ENCODE measurements at places on chromosomes 4 and X.
A peak's percentile ranks its signal among the peaks of the same experiment; 100 is the strongest.

GRCh38 chr4:185115827-185116232 lies 27.2 kb upstream of the SLC25A4 start:
- DNase-seq = no peak

DNA sequence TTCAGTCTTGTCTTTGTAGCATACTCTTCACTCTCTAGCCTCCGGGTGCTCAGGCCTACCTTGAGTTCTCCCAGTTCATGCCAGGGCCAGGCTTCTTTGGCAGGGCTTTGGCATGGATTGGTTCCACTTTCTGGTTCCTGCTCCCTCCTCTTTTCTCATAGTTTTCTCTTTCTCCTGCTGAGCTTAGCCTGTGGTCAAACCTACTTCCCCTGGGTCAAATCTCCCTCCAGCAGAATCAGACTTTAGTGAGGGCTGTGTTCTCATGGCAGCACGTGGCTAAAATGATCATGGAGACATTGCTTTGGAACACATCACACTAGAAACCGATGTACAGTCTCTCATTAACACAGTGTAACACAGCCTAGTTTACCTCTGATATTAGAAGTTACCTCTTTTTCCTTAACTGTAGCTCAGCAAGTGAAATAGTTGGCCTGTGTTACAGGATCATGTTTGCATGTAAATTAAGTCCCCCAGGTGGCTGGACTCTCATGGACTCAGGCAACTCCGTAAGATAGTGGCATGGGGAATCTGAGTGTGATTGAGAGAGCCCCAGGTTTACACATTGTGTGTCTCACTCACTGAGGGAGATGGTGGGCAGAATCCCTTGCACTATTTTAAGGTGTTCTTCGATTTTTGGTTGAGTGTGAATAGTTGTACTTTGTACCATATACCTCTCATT lies 13.3 kb downstream of the RAB9A start:
- DNase-seq = no peak

GRCh38 chrX:140836874-140837273 lies 127.3 kb downstream of the LINC00632 start:
- no peak for DNase-seq

GRCh38 chr4:181845617-181846016 lies 397.6 kb upstream of the TENM3 start:
- DNase-seq = no peak

DNA sequence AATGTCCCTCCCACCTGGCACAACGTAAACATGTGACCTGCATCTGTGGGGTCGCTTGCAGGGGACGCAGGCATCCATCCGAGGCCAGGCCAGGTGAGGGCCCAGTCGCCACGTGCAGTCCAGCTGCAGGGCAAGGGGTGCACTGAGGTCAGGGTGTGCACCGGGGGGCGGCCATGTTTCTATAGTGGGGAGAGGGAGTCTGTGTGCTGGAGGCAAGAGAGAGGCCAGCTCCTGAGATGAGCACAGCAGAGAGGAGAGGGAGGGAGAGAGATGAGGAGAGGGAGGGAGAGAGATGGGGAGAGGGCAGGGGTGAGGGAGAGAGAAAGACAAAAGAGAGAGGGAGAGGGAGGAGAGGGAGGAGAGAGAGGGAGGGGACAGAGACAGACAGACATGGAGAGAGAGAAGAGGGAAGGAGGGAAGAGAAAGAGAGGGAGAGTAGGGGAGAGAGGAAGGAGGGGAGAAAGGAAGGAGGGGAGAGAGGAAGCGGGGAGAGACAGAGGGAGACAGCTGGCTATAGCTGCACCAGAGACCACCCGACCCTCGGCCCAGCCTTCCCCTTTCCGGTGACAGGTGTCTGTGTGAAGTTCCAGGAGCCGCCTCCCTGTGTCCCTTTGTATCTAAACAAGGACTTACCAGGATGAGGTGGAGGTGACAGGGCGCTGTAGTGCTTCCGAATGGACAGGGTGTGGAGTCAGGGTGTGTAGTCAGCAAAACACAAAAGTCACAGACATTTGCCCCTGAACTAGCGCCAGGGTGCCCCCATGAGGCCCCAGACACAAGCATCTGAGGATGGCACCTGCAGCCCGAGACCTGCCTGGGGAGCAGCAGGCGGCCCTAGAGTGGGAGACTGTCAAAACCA lies 68.7 kb downstream of the ADRA2C start:
- no peak for DNase-seq

DNA sequence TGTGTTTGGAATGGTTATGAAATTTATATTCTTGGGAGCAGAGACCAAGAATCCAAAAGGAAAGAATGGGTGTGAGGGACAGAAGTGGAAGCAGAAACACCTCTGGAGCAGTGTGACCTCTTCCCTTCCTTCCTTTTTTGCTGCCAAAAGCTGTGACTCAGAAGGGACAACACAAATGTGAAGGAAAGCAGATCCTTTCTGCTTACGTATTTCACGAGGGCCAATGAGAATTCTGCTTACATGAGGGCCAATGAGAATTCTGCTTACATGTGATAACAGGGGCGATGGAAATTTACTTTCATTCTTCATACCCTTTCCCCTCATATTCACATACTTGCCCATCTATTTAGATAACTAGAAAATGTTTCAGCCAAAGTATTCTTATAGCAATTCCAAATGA lies 404.6 kb downstream of the PRDM5 start:
- DNase-seq = no peak

DNA sequence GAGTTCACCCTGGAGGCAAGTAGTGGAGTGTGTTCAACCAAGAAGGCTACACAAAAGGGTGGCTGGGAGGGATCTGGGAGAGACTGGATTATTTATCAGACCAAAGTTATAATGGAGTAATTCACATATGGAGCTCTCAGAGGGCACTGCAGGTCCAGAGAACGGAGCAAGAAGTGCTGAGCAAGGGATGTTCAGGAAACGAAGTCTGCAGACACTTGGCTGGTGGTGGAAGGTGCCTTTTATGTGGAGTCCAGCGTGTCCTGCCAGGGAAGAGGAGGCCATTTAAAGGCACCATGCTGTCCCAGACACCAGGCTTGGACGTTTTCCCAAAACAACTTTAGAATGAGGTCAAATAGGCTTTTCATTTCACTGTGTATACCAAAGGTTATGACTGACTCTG lies 130.1 kb downstream of the CEP135 start:
- no peak for DNase-seq

DNA sequence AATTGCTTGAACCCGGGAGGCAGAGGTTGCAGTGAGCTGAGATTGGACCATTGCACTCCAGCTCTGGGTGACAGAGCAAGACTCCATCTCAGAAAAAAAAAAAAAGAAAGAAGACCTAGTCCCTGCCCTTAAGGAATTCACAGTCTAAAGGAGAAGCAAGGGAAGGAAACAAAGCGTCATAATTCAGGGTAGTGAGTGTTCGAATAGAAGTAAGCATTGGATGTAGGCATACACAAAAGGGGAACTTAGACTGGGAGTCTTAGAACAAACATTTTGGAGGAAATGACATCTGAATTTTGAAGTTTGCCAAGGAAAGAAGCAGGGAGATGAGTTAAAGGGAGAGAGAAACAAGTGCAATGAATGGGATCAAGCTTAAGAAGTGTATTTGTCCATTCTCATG lies 32.4 kb downstream of the PPM1K start:
- no peak for DNase-seq

GRCh38 chr4:6225469-6225868 lies 25.1 kb upstream of the JAKMIP1 start:
- DNase-seq = no peak

GRCh38 chrX:120457766-120458180 lies 11.3 kb downstream of the LAMP2 start:
- peak; percentile 80 for DNase-seq

DNA sequence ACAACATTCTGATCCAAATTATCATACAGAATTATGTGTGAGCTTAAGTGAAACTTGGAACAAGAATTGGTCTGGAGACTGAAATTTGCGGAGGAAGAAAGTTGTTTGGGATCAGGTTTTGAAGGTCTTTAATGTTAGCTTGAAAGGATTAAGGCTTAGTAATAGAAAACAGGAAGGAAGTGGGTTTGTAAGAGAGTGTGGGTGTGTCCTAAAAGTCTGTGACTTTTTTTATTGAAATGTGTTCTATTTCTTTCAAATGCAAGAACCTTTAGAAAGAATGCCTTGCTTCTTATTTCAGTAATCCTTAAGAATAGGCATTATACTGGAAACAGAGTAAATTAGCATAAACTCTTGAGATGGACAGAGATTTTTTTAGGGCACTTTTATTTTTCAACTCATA lies 198.0 kb downstream of the GALNTL6 start:
- no peak for DNase-seq

- no peak for DNase-seq
Observed at GRCh38 chr4:157964463-157964862, 208.4 kb downstream of the GASK1B start.

DNA sequence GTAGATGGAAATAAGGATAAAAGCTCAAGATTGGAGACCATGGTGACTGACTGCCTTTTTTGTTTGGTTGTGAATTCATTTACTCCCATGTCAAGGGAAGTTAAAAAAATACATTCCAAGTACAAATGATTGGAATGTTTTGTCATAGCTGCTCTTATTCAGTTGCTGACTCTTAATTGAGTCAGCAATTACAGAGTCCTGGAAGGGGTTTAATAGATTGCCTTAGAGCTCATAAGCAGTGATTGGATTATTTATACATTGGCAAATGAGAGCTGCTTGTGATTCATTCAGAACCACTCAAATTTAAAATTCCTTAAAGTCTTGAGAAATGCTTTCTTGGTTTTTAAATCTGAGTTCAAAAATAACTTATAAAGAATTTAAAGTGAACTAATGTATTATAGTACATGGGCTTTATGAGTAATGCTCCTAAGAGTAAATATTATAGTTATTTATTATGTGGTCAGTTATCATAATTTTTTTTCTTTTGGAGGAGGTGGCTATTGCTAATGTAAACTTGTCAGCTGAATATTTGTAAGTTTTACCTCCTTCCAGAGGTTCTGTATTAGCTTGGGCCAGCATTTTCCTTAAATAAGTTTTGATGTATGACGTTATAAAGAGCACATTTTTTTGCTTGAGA lies 13.6 kb downstream of the JADE1 start:
- no peak for DNase-seq

DNA sequence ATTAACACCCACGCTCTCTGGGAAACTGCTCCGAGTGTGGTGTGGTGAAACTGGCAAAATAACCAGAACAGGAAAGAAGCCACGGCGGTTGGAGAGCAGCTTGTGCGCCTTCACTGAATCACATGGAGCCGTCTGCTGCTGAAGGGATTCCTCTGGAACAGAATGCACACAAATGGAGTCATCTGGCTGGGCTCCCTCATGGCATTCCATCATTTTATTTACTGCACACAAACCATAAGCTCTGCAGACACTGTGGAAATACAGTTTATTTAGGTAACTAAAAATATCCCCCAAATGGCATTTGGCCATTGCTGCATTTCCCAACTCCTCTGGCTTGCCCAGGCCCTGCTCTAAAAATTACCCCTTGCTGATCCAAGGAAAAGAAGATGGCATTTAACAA lies 187.0 kb upstream of the S100G start:
- DNase-seq = no peak

DNA sequence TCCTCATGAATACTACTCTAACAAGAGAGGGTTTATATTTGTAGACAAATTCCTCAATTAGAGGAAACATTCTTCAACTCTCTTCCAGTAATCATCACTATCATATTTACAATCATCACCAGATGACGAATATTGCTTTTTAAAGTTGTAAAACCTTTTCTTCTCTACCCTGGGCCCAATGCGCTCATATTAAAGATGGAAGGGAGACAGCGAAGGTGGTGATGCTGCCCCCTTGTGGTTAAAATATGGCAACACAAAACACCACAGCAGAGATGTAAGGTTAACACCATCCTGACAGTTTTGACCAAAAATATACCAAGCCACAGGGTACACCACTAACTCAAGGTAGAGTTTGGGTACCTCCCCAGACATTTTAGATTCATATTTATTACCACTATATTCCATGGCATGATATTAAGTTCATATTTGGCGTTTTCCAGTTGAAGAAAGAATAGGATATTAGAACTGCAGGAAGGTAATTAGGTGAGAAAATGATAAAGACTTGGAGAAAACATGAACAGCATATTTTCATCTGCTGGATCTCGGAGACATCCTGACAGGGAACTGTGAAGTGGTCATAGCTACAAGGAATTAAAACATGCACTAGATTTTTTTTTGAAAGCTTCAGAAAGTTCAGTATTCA lies 72.8 kb downstream of the SLC9A7 start:
- no peak for DNase-seq

DNA sequence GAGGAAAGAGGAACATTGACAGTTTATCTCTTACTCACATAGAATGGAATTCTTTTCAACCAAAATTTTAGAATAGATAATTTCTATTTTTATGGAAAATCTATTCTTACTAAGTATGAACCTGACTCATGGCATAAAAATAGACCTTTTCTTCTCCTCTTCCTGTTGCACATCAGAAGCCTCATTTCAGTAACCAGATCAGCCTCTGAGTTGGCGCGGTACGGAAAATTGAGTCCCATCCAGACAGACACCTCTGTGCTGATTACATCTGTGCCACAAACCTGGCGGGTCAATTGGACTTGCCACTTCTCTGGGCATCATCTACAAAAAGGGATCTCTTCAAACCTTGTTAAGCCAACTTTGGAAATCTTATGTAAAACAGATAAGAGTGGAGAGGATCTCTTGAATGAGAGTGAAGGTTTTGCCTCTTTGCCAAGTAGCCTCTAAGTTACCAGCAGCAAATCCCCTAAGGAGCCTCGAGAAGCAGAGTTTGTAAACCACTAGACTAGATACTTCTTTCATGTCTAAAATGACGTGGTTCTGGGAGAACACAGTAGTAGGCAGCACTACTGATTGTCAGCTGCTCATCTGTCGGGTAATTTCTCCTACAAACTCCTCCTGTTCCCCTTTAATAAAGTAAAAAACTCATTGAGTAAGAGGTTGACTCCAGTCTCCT lies 37.4 kb downstream of the TENM3 start:
- DNase-seq = peak; percentile 47

DNA sequence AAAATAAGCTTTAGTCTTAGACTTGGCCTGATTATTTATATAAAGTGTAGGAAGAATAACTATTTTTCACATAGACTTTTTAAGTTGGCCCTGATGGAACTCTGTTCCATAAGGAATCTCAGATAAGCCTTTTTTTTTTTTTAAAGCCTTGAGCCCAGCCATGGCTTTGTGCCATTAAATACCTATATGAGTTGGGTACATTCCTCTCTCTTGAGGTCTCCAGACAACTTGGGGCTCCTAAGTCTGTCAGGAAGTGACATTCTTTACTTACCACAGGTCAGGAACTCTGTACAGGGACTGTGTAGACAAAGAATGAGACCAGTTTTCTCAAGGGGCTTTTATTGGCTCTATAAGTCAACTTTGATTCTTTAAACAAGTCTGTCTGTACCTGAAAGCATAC lies 27.1 kb upstream of the IGFBP7 start:
- DNase-seq = no peak

DNA sequence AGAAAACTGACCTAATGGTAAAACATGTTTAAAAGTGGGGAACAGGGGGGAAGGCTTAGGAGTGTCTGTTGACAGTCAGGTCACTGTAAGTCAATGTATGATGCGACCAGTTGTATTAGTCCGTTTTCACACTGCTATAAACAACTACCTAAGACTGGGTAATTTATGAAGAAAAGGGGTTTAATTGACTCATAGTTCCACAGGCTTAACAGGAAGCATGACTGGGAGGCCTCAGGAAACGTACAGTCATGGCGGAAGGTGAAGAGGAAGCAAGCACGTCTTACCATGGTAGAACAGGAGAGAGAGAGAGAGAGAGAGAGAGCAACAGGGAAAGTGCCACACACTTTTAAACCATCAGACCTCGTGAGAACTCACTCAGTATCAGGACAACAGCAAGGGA lies 13.0 kb upstream of the PLAC1 start:
- DNase-seq = no peak

GRCh38 chr4:8774071-8774470 lies 97.6 kb downstream of the HMX1 start:
- DNase-seq = no peak

- no peak for DNase-seq
Observed at GRCh38 chr4:104489731-104490095, 5.0 kb downstream of the CXXC4 start.

GRCh38 chrX:111435469-111435868 lies 23.5 kb upstream of the DCX start:
- DNase-seq = no peak

All from DMS79 treated with DMSO at 0.1 percent for 48 hours (cell line).